Activated T-cell treated with anti-CD3 and anti-CD28 coated beads, Interleukin-2, amount 50 U/mL, for 4 hours (primary cell): ENCODE measurements at places on chromosomes 7 and 10.

GRCh38 chr10:131946321-131946751 is 35.4 kb downstream of the BNIP3 start:
- no peak for DNase-seq

DNA sequence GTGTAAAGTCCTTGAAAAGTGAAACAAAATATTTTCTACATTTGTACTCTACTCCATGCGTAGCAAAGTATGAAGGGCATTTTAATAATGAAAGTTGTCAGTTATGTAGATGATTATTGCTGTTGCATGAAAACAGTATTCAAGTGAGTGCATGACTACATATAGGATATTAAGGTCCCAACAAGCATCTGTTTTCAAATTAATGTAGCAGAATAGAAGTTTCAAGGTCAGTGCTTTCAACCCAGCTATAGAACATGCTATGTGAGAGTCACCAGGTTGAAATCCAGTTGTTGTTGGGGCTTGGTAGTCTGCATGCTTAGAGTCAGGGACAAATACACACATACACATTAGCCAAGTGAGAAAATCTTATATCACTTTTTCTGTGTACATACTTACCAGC is 14.8 kb downstream of the CD36 start:
- DNase-seq: no peak

DNA sequence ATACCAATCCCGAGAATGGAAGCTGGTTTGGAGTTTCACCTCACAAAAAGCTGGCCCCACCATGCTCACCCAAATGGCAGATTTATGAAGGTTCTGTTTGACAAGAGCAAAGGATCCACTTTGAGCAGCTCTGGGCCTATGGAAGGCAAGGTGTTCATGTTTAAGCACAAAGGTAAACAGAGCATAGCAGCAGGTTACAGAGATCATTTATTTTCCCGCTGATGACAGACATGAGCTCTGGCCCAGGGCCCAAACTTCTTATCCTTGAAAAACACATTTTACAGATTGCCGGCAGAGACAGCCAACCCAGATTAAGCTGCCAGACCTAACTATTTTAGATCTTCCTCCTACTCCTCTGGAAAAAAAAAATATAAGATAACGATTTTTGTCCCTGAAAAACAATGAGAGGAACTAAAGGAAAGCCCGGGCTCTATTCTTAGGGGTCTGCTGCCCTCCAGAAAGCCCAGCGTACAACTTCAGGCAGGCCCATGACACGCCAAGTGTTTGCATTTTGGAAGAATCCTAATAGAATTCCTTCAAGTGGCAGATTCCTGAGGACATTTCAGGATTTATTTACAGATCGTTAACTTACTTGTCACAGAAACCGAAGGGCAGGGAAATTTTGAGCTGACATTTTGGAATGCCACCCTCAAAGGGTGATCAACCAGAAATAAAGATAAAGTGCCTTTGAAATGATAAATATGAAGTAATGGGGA is 40.0 kb downstream of the SYPL1 start:
- no peak for DNase-seq

DNA sequence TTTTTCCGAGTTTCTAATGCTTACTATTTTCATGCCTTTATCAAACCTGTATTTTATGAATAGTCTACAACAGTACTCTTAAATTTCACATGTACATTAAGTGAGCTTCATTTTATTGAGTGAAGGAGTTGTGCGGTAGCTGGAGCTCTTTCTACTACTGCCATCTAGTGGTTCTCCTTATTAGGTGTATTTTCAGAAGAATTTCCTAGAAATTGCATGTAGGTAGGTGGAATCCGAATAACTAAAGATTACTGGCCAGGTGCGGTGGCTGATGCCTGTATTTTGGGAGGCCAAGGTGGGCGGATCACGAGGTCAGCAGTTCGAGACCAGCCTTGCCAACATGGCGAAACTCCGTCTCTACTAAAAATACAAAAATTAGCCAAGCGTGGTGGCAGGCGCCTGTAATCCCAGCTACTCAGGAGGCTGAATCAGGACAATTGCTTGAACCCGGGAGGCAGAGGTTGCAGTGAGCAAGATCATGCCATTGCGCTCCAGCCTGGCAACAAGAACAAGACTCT is 38.3 kb downstream of the LRRC72 start:
- DNase-seq: no peak

DNA sequence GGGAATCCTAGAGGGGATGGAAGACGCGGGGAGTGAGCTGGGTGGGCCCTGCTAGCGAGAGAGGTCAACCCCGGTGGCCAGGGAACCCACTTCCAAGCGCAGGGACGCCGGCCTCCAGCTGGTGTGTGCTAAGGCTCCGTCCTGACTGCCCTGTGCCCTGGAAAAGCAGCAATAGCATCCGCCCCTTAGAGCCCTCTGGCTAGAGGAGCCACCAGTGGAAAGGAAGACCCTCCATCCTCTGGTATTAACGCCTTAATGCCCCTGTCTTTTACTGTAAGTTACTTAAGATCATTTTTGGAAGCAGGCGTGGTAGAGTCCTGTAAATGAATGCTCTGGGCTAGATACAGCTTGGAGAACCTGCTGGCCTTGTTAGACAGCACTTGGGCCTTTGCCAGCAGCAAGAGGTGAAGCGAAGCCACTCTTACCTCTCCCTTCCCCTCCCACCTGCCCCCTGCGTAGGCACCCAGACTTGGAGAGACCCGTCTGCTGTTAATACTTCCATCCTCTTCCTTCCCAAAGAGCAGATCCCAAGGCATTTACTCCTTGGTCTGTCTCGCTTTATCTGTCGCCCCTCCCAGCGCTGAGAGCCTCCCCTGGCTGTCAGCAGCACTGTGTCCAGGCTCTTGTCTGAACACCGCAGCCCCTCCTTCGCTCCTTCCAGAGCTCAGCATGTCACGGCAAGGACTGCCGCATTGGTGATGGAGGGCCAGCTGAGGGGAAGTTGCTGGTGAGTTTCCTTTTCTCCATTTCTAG is 4.6 kb downstream of the REPIN1 start:
- no peak for DNase-seq

DNA sequence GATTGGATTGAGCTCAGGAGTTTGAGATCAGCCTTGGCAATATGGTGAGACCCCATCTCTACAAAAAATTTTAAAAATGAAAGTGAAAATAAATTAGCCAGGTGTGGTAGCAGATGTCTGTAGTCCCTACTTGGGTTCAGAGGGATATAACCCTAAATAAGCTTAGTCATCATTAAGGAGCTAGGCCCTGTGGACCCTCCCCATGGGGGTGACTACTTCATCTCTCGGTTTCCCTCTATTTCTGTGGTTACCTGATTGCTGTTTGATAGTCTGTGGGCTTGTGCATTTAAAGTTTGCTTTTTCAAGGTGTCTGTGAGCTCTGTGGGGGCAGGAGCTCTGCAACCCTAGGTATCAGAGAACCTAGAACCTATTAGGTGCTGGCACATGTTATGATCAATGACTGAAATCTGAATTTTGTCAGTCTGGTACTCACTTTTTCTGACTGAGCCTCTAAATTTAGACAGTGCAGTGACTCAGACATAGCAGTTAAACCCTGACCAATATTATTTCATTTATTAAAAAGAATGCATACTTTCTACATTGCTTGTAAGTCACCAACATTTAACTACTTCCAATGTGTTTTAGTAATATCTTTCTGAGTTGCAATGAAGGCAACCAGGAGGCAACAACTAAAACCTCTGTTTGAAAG is 8.1 kb upstream of the CUZD1 start:
- DNase-seq: no peak

DNA sequence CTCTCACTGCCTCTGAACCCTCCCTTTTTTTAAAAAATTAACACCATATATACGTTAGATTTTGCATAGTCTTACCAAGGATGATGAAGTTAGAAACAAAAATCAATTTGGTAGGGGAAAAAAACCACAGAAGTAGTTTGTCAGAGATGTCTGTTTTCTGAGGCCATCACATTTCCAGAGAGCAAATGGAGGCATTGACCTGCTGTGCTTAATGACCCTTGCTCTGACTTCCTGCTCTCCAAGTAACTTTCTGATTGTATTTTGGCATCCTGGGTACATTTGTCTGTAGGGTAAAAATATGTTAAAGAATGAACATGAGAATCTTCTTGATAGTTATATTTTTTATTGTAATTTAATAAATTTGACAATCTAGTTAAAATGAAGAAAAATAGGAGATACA is 140.2 kb downstream of the LCOR start:
- DNase-seq: no peak

- DNase-seq: no peak
Measured at GRCh38 chr10:65396997-65397396, 1528.8 kb upstream of the LRRTM3 start.

DNA sequence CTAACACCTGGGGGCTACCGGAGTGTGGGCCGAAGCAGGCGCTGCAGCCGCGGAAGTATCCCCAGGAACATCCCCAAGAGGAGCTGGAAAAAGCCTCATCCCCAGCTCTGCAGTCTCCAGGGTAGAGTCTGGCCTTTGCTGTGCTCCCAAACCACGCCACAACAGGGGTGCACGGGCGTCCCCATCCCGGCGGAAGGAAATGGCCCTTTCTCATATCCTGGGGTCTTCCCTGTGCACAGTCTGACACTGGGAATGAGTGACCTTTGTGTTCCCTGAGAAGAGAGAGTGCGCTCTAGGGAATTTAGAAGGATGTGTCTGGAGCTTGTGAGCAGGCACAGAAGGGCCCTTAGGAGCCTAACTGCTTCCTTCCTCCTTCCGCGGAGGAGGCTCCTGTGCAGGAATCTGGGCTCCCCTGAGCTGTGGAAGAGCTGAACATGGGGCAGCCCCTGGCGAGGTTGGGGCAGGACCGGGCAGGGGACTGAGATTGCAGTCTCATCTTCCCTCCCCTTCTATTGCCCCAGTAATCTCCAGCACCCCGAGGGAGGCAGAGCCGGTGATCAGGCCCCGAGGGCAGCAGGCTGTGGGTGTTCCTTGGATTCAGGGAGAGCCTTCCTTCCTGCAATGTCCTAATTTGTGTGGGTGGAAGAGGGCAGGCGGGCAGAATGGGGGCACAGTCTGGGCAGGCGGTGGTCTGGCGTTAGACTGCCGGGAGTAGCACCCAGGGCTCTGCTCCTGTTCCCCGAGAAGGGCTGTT is 1.3 kb downstream of the REPIN1 start:
- no peak for DNase-seq

GRCh38 chr7:6294839-6295238 is 22.4 kb upstream of the CYTH3 start:
- DNase-seq: no peak

GRCh38 chr10:75646218-75646915 is 214.9 kb downstream of the LRMDA start:
- no peak for DNase-seq

GRCh38 chr7:151226560-151226874 is 488 bp downstream of the ABCF2 start:
- DNase-seq: no peak

DNA sequence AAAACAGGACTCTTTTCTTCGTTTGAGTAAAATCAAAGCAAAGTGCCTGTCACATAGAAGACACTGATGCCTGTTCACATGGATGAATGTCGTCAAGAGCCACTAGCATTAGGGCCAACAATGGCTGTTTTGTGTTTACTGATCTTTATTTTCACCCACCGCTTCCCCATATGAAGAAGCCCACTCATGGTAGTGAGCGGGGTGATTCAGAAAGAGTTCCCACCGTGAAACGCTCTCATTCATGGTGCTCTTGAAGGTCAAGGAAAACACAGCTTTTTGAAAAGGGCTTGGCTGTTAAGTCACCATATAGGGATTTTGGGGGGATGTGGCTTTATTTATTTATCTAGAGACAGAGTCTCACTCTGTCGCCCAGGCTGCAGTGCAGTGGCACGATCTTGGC is 12.5 kb downstream of the PROSER2 start:
- DNase-seq: no peak

- DNase-seq: no peak
Measured at GRCh38 chr10:11424456-11425295, 186.8 kb downstream of the USP6NL start.

DNA sequence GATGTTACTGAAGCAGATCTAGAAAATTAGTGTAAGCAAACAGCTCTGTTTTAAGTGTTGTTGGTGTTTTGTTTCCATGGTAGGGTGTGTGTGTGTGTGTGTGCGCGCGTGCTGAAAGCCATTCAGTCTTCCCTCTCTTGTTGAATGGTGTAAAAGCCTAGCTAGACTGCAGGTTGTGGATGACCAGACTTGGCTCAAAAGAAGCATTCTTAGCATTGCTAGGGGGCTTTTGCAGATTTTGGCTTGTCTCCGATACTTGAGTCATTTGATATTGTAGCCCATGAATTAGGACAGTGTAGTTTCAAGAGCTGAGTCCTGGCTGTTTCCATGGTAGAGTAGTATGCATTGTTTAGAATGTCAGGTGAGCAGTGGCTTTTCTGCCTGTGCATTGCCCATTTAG is 99.1 kb downstream of the SND1 start:
- no peak for DNase-seq

DNA sequence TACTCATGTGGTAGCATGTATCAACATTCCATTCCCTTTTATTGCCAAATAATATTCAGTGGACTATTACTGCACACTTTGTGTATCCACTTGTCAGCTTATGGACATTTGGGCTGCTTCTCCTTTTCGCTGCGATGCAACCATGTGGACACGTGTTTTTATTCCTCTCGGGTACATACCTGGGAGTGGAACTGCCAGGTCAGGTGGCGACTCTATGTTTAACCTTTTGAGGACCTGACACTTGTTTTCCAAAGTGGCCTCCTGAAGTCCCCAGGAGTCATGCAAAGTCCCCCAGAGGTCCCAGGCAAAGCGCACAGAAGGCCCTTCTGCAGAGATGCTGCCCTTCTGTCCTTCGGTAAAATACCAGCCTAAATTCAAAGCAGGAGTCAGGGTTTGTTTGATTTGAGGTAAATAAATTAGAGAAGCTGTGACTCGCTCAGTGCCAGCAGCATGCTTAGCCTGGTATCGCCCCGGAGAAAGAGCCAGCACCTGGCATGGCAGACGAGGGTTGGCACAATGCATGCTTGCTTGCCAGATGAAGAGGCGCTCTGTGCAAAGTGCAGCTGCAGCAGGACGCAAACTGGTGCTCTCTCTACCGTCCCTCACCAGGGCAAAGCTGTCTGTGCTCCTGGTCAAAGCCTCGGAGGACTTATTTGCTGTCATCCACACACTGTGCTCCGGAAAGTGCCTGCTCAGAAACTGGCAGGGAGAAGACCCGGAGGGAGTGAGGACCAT is 37.8 kb downstream of the HIPK2 start:
- DNase-seq: no peak

DNA sequence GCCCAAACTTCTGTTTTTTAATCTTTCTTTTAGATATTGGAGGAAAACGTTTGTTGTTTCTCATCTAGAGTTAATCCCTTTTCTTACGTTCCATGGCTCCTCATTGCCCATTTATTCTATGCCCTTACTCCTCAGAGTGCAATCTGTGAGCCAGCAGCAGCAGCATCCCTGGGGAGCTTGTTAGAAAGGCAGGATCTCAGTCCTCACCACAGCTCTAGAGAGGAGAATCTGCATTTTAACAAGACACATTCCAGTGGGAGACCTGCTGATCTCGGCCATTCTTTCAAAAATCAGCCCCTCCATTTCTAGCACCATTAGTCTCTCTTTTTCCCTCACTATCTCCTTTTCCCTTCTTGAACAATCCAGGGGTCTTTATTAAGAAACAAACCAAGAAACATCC is 84.4 kb upstream of the NOBOX start:
- DNase-seq: no peak

DNA sequence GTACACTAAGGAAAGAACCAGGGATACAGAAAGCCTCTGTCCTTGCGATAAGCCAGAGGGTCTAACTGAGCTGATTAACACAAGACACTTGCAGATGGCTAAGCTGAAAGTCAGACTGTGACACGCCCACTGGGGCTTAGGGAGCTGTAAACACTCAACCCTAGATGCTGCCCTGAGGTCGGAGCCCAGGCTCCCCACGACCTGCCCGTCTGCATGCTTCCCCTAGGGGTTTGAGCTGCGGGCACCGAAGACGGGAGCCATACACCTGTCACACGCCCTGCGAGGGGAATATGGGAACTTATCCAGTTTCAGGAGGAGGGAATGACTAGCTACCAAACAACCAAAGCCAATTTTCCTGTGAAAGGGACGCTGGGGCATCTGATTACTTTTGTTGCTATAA is 96.0 kb downstream of the HTR5A start:
- no peak for DNase-seq
